ENCODE measurements at places on chromosomes 3 and 15.

DNA sequence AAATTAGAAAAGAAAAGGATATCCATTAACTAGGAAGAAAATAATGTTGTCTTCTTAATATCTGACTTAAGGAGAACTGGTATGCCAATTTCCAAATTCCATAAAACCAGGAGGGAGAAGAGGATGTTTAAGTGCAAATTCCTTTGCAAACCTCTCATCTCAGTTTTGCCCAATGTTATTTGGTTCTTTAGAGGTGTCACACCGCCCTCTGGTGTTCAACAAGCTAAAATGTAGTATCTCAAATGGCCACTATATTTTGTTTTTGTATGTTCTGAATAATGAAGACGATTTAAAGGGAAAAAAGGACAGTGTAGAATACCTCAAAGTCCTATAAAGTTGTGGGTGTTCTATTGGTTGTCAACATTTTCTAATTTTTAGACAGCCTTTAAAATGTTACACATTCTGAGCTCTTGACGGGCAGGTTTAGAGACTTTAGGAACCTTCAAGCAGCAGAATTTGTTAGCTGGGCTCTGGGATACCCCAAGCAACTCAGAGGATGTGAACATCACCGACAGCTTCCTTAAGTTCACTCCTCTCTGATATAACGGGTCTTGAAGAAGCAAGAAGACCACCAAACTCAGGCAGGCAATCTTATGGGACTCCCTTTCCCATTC is 458.3 kb downstream of the MFSD1 start:
- DNase-seq, result no peak

- DNase-seq, result no peak
Measured at GRCh38 chr3:55532806-55533205, 45.7 kb upstream of the WNT5A start.

DNA sequence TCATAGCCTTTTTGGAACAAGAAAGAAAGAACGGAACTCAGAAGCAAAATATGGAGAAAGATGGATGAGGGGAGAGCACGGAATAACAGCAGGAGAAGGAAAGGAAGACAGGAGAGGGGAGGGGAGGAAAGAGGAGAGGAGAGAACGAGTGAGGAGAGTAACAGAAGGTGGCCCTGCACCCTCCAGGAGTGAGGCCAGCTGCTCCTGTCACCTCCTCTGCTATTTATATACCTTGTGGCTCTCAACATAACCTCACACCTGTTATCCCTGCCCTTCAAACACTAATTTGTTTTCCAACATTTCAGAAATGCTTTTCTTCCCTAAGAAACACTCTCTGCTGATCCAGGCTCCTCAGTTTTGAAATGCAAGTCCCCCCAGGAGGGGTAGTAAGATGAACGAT is 53.4 kb upstream of the ATP2B2 start:
- no peak for DNase-seq

- DNase-seq, result peak; percentile 43
Measured at GRCh38 chr15:28984421-28985315, 98.9 kb downstream of the APBA2 start.

GRCh38 chr3:155065537-155065936 is 14.6 kb upstream of the MME start:
- DNase-seq, result no peak

DNA sequence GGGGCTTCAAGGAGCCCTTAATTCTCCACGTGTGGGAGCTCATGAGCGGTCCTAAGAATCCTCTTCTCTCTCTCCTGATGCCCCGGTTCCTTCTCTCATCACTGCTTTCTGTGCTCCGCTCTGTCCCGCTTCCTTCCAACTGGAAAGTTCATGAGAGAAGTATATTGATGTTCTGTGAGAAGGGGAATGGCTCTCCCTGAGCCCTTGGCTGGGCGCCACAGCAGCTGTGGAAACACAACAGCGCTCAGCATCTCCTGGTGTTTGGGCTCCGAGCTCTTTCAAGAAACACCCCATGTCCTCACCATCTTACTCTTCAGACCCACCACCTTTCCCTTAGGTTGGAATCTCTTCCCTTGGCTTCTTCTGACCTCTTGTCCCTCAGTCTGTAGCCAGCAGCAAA is 161.7 kb downstream of the VGLL4 start:
- no peak for DNase-seq

DNA sequence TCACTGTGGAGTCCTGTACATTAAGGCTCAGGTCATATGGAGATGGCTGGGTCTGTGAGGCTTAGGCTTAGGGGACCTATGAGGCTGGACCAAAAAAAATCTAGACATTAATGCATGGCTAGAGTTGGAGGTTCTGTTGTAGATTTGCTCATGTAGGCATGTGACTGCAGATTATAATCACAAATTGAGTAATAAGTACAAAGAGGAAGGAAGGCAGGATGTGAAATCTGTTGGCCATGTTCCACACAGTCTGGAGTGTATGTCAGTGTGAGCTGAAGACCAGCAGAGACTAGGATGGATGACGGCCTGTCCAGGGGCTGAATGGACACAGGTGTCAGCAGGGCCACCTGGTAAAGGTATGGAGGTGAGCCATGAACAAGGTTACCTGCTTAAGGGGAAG is at the start of gene ST3GAL6:
TSS of gene ST3GAL6 (plus strand) at position 265 of the 400 bp plus-strand sequence. CDS start 5,101 bp downstream, outside the sequence.
- peak; percentile 34 for DNase-seq

- DNase-seq, result peak; percentile 23
Measured at GRCh38 chr3:167740961-167741587, 5.6 kb downstream of the SERPINI1 start.

GRCh38 chr15:73802431-73803041 is 49.4 kb upstream of the INSYN1 start:
- DNase-seq, result no peak

DNA sequence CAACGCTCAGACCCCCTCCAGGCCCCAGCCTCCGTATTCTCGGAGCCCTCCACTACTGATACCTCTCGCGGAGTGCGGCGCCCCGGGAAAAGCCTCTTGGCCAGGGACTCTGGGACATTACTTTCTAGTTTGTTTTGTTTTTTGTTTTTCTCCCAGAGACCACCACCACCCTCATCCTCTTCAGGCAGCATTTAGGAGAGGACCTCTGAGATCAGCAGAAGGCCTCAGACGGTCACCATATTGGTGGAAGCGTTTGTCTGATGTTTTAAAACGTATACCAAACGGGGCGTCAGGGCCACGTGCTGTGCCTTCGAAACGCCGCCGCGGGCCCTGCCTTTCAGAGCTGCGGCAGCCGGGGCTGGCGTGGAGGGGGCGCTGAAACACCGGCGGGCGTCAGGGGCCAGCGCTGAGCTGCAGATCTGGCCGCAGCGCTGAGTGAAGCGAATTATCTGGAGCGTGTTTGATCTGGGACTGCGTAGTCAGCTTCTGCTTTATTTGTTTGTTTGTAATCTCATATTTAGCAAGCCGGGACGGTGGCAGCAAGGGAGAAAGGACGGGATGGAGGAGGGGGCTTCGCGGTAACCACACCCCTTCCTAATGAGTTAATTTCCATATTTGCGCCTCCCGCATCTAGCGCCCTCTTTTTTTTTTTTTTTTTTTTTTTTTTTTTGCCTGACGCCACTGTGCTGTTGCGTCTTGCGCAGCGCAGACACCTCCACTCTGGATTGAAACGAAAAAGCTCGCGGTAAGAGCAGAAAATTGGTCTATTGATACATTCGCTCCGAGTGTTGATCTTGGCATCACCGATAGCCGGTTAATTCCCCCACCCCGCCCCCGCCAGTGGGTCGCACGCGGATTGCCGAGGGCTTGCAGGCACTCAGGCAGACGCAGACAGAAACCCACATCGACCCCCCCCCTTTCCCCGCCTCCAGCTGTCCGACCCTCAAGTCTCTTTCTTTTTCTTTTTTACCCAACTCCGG is 14.9 kb downstream of the SOX2 start:
- no peak for DNase-seq

GRCh38 chr3:184491867-184492615 is 69.5 kb upstream of the EPHB3 start:
- peak; percentile 53 for DNase-seq

DNA sequence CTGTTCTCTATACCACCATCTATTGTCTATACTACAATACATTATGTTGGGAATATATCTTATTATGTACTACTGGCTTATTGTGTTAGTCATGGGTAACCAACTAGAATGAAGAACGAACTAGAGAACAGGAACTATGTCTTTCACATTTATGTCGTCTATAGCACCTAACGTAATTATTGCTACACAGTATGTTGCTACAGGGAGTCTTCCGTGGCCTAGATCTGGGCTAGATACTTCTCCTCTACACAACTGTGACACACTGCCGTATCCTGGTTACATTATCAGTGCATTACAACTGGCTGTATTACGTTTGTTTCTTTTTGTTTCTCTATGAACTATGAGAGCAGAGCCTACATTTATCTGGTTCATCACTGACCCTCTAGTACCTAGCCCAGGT is 34.0 kb downstream of the SCG5 start:
- DNase-seq, result no peak

DNA sequence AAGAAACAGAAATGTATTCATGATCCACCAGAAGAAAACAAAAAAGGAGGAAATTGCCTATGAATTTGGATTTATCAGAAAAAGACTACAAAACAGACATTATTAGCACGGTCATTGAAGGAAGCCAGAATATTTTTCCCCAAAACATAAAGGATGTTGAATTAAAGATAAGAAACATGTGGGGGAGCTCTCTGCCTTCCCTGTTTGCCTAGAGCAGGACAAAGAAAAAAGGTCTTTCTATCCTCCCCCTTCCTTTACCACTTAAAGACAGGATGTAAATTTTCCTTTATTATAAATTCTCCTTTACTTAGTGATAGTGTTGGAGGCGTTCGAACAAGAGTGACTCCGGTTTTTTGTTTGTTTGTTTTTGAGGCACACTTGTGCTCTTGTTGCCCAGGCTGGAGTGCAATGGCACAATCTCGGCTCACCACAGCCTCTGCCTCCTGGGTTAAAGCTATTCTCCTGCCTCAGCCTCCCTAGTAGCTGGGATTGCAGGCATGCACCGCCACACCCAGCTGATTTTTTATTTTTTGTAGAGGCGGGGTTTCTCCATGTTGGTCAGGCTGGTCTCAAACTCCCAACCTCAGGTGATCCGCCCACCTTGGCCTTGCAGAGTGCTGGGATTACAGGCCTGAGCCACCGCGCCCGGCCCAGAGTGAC is 14.9 kb upstream of the RPN1 start:
- no peak for DNase-seq

DNA sequence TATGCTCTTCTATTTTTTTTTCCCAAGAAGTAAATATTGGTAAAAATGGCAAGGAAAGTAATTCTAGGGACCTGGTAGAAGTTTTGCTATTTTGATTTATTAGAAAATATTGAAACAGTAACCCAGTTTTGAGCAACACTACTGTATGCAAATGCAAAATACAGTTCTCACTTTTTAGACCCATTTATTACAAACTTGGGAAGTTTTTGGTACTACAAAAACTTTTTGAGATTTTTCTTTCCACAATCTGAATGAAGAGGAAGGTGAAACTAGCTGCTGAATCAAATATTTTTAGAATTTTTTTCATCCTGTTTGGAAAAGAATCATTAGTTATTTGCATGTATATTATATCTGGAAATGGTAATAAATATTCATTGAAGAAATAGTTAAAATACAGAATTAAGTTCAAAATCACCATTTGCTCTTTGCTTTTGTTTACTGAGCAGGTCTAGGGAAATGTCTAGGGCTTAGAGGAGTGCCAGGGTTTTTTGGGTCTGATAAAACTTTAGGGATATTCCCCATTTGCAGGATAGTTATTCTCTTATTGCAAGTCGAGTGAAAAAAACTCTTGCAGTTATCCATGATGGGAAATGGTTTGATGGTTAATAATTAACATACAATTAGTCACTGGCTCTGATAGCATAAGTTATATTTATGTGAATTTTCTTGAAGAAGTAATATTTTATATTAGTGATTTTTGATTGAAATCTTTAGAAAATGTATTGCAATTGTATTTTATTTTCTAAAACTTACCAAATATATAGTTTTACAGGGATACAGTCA is 47.0 kb downstream of the TCF12 start:
- no peak for DNase-seq

DNA sequence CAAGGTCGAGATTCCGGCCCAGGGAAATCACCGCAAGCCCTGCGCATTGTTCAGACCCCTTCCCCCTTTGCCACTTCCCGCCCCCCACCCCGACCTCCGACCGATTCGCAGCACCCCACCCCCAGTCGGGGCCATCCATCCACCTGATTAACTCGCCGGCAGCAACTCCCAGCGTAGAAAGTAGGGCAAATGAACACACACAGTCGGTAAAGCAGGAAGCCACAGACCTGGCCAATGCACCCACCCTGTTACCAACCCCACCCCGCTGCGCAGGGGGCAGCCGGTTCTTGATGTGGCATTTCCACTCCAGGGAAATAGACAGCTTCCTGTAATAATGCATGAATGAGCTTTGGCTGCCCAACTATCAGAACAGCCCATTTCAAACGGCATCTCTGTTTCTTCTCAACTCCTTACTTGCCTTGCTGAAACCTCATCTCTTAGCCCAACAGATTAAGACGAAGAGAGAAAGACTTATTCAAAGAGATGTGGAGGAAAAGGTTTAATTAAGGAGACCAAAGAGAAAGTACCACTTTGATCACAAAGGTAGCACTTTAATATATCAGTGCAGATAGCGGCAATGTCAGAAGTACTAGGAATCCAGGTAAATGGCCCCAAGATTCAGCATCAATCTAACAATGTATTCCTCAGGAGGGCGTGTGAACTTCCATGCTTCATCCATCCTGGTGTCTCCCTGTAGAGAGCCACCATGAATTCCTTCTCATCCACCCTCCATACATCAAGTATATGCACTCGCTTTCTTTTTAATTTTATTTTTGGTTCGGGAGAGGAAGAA is 1.9 kb downstream of the TNIK start:
- peak; percentile 60 for DNase-seq

DNA sequence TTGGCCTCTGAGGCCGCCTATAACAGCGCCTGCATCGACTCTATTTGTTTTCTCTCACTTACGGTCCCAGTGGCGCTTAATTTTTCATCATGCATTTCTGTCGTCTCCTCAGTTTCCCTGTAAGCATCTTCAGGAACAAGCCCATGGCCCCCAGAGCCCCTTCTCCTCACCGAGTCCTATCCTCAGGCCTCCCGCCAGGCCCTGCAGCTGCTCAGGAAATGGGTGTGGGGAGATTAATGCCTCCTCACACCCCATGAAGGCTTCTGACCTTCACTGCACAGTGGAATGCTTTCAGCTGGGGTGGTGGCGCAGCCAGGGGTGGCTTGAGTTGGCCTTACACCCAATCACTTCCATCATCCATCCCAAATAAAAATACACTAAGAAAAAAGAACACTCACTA is 260.4 kb downstream of the FAM43A start:
- no peak for DNase-seq

- no peak for DNase-seq
Measured at GRCh38 chr3:179473565-179473964, 22.3 kb upstream of the GNB4 start.

- DNase-seq, result no peak
Measured at GRCh38 chr15:69756440-69756839, 303.8 kb downstream of the RPLP1 start.

DNA sequence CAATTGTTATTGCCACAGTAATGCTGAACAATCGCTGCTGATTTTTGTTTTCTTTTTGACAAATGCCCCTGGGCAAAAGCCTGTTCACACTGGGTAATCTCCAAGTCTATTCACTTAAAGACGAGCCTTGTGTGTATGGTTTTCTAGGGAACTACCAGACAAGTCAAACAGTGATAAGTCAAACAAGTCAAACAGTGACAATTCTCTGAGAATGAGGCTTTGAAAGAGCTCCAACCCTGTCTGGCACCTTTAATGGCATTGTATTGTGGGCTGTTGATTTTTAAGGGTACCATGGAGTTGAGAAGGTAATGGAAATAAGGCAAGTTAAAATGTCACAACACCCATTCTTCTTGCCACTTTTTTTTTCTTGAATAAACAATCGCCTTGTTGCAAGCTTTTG is 59.4 kb upstream of the TMC3 start:
- no peak for DNase-seq

GRCh38 chr15:61041886-61042285 is 187.2 kb downstream of the RORA start:
- DNase-seq, result no peak

Measured in CD4-positive, alpha-beta T cell treated with Interleukin-15 for 1 hour (primary cell).